Left renal cortex interstitium (tissue), 4 donors: ENCODE measurements at places on chromosomes 4 and X. TPM values are rescaled to one million over a fixed set of nuclear protein-coding genes. Genes with fewer than 3 reads are reported as not detected.

The NXF2 gene
- not detected for polyA plus RNA-seq

The RP2 gene
- 17.1 TPM for polyA plus RNA-seq

The CABS1 gene
- 0.17 TPM for polyA plus RNA-seq

The TLR8 gene
- 0.30 TPM for polyA plus RNA-seq
